ENCODE measurements at places on chromosomes 12 and 14. TPM values are rescaled to one million over a fixed set of nuclear protein-coding genes. Genes with fewer than 3 reads are reported as not detected.

The TSHR gene
- not detected for polyA plus RNA-seq

The TPCN1 gene
- 38.4 TPM for polyA plus RNA-seq

The AHNAK2 gene
- polyA plus RNA-seq, result 1.1 TPM

The LALBA gene
- not detected for polyA plus RNA-seq

DNA sequence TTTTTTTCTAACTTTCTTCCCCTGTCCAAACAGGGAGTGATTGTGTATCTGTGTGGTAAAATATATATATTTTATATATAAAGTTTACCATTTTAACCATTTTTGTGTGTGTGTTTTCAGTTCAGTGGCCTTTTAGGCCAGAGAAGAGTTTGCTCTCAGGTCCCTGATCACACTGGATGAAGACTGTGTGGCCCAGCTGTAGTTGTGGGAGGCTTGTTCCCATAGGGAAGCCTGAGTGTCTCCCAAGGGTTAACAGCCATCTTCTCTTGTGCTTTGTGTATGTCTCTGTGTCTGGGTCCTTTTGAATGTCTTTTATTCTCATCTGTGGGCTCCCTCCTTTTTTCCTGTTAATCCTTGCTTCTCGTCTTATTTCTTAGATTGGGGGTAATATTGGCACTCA lies 23.4 kb downstream of the CGRRF1 start:
- DNase-seq, result no peak

- no peak for DNase-seq
These were observed 222.5 kb upstream of the RTL1 start for GRCh38 chr14:101125719-101126651.

DNA sequence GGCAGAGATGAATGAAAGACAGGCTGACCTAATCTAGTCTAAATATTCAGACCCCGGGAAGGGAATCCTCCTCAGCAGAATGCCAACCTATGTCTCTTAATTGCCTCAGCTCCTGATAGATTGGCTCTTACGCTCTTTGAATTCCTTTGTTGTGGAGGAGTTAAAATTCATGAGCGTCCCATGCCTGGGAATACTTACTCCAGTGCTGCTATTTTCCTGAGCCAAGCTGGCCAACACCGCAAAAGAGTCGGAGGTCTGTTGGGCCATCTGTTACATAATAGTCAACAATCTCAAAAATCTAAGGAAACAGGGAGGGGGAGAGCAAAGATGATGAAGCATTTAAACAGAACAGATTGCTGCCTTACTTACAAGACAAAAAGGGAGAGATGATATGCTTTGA lies 182.8 kb downstream of the ASCL1 start:
- DNase-seq, result no peak

DNA sequence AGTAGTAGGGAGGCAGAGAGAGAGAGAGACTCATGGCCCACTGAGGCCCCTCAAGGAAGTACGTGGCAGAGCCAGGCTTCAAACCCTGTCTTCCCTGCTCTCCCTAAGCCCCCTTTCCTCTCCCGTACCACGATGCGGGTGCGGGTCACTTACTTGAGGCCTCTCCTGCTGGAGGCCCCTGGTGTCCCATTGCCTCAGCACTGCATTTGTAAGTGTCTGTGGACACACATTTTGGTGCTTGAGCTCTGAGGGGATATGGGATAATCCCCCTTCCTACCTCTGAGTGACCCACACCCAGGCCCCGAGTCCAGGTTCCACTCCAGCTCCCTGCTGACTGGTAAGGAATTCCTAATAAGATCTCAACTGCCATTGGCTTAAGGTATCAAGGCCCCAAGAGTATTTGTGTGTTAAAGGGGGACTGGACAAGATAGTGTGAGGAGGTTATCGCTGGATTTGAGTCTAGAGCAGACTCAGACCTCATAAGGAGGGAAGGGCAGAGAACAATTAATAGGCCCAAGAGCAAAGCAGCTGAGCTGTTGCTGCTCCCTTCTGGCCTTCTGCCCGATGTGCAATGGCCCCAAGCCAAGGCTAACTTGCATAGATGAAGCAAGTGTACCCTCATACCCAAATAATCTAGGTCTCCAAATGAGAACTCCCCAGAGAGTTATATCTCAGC lies 71.9 kb downstream of the CRACR2A start:
- DNase-seq, result no peak

DNA sequence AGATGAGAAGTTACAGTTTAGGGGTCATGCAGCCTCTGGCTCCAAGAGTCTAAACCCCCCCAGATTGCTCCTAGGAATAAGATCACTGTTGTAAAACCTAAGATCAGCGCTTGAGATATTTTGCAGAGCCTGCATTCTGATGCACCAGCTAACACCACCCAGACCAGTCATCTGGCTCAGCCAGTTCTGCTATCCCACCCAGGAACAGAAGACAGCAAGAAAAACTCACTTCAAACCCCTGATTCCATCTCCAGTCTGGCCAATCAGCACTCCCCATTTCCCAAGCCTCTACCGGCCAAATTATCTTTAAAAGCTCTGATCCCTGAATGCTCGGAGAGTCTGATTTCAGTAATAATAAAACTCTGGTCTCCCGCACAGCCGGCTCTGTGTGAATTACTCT lies 158.6 kb downstream of the ZNF664 start:
- no peak for DNase-seq

DNA sequence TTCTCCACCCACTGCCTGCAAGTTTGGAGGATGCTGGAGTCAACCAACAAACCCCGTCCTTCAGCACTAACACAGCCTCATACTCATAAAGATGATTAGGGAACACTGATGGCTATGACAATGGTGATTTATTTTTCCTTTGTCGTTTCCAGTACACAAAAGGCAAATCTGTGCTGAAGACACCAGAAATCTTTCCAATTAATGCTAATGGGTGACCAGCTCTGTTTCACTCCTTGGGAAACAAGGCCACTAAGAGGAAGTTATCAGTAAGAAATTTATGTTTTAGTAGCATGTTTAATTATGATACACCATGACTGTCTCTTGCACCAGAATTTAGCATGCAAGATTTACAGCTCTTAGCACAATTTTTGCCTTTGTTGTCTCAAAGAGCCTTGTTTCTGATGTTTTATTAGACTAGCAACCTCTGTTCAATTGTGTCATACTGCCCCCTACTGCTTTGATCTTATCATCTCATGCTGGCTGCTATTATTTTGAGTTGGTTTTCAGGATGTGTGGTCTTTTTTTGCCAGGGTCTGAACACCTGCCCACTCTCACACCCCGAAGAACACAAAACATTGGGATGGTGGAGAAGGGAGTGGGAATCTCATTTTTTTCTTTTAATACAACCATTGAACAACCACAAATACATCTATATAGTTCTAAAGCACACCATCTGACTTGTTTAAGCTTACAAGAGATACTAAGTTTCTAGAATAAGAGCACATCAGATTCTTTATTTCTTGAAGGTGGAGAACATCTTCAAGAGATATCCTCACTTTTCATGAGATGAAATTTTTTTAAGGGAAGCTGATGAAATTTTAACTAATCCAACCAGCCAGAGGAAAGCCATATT lies 160.9 kb downstream of the SPTSSA start:
- no peak for DNase-seq

GRCh38 chr14:75866970-75867369 lies 114.8 kb downstream of the TGFB3 start:
- DNase-seq, result no peak

DNA sequence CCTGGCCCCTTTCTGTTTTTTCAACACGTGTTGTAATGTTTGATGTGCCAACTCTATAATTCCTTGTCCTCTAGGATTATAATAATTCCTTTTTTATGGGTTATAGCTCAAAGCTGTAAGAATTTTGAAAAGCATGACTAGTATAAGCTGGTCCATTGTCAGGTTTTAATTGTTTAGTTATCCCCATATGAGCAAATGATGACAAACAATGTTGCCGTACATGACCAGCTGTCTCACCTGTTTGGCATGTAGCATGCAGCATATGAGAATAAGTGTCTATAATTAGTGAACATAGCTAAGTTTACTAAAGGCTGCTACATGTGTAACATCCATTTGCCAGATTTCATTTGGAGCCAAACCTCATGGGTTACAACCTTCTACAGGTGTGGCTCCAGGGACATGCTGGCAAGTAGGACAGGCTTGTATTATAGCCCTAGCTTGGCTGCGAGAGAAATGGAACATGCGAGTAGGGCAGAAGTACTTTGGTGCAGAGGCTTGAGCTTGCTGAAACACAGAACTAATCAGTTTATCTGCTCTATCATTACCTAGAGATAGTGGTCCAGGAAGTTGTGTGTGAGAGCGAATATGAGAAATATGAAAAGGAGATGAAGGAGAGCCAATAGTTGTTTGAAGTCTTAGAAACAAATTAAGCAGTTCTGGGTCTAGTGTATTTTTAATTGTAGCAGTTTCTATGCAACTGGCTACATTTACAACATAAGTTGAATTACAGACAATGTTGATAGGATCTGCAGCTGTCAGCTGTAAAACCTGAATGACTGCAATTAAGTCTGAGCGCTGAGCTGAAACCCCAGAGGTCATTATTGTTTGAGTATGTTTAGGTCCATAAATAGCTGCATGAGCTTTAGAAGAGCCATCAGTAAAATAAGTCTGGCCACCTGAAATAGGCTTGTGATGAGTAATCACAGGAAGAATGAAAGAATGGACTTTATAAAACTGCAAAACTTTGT lies 22.6 kb upstream of the MAPKAPK5 start:
- no peak for DNase-seq

DNA sequence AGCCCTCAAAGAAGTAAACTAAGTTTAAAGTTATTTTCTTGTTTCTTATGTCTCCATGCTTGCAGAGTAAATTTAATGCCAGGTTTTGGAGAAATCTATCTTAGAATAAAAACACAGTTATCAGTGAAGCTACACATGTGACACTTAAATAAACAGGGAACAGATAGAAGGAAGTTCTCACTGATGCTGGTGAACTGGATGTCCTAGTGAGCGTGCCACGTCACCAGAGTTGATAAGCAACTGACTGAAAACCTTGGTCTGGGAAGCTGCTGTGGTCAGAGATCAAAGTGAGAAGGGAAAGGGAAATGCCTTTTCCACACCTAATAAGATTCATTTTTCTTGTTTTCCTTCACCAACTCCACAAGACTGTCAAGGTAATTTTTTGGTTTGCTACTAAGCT lies 74.8 kb upstream of the PCED1B start:
- no peak for DNase-seq

- DNase-seq, result no peak
These were observed 173.4 kb upstream of the BMP4 start for GRCh38 chr14:54129850-54130640.

- no peak for DNase-seq
These were observed 93.0 kb downstream of the TRHDE start for GRCh38 chr12:72365151-72365550.

DNA sequence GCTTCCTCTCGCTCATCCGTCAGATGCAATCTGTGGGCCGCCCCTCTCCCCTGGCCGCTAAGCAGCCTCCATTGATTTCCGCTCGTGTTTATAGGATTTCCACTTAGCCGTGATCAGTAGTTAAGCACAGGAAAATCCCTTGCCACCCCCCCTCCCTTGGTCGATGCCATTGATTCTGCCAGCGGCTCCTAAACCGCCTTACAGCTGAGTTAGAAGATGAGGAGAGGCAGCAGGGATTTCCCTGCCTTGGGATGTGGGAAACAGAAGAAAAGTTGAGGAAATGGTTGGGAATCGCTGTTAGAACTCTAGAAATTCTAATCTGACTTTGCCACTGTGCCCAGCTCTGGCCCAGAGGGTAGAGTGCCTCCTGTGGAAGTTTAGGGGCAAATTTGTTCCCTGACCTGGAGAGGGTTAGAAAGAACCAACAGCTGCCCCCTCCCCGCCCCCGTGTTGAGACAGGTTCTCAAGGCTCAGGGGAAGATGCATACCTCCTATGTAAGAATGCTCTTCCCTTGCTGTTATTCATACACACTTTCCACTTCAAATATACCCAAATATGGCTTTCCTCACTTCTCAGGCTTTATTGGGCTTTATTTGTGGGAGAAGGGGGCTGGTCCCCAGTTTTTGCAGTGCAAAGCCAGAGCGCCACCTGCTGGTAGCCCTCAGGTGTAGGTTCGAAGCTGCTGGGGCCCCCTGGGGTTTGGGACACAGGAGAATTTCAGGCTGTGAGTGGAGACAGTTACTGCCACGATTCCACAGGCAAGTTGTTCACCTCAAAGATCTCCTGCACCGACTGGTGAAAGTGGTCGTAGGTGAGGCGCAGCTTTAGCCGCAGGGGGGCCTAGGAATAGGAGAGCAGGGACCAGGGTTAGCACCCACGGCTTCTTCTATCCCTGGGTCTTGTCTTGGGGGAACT lies 3.2 kb downstream of the THTPA start:
- DNase-seq, result no peak

- DNase-seq, result no peak
These were observed 147.9 kb upstream of the E2F7 start for GRCh38 chr12:77213319-77213718.

DNA sequence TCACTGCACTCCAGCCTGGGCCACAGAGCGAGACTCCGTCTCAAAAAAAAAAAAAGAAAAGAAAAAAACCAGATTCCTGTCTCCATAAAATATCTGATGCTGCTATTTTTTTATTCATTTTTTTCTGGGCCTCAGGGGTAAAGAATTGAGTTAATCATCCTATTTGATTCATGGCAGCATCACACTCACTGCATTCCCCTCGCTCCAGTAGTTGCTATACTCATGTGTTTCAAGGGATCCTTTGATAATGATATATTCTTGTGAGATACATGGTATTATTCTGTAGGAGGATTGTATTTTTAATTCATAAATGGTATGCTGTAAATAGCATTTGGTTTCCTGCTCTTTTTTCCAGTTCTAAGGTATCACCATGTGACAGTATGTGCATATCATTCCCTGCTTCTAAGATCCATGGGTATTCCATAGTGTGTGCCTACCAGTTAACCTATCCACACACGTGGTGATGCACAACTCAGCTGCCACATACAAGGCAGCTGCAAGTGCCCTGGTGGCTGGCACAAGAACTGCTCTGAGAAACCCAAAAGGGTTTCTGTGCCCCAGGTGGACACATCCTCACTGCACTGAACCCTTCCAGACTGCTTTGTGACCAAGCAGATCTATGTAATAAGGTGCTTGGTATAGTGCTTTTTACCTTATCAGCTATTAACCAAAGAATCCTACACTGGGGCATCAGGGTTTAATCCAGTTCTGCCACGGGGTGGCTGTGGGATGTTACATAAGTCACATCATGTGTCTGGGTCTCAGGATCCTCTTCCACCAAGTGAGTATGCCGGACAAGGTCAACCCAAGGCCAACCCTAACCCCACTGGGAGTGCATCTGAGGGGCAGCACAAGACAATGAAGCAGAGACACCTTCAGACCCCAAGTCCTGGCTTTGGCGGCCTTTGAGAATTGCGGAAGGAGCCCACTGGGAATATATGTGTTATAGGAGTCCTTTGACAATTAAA lies 74.6 kb downstream of the ZFP36L1 start:
- DNase-seq, result no peak

GRCh38 chr12:112049351-112049750 lies 36.1 kb downstream of the ERP29 start:
- no peak for DNase-seq

DNA sequence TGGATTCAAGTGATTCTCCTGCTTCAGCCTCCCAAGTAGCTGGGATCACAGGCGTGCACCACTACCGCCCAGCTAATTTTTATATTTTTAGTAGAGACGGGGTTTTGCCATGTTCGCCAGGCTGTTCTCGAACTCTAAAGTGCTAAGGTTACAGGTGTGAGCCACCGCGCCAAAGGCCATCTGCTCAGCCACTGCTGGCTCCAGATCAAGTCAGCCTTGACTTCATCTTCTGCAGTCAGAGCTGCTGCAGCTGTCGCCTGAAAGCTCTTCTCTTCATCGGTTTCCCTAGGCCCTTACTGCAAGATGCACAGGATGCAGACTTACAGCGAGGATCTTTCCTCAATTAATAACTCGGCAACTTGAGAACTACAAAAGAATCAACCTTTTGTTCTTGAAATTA lies 66.8 kb downstream of the CLIP1 start:
- DNase-seq, result no peak
